ENCODE measurements at places on chromosomes 3 and 15.

DNA sequence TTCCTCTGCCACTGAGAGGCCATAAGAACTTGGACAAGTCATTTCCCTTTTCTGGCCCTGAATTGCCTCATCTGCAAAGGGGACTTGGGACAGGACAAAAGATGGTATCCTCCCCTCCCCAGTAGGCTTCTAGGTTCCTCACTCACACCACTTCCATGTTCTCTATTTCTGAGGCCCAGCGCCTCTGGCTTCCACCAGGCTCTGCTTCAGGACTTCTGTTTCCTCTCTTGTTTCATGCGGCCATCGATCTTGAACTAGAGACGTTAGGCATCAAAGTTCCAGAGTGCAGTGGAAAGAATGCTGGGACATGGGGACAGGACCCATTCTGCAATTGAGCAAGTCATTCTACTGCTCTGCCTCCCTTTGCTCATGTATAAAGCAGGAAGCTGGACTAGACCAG is 1.7 kb downstream of the TM4SF4 start:
- no peak for DNase-seq

DNA sequence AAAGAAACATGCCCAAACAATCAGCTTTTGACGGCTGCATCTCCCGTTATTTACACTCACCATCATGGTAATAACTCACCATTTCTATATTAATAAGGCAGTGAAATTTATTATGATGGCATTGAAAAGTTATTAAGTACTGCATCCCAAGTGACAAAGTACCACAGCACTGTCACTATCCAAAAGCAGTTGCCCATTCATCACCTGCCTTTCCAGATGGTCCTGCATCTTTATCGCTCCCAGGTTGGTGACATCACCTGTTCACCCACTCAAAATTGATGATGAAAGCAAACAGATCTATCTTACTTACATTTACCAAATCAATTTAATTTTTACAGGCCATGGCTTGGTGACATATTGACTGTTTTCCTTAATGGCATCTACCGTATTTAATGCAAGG is 299.0 kb downstream of the MECOM start:
- no peak for DNase-seq

GRCh38 chr3:123047062-123047319 is 19.4 kb upstream of the SEMA5B start:
- no peak for DNase-seq

DNA sequence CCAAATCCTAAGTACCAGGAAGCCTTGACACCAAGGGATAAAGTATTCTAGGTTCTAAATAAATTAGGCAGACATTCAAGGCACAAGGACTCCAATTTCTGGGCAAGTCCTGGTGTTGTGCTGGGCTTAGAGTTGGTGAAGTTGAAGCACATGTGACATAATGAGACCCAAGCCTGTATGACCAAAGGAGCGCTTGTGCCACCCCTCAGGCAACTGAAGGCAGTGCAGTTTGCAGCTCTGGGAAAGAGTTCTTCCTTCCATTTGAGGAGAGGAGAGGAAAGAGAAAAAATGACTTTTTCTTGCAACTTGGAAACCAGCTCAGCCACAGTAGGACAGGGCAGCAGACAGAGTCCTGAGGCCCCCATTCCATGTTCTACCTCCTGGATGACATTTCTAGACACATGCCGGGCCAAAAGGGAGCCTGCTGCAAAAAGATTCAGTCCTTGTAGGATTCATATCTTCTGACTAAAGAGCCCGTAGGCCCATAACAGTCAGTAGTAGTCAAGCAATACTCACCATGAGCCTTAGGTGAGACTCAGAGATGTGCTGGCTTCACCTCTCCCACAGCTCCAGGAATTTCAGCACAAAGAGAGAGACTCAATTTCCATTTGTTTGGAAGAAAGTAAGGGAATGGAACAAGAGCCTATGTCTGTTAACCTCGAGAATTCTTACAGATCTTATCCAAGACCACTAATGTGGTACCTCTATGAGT is 588.8 kb upstream of the BCHE start:
- no peak for DNase-seq

DNA sequence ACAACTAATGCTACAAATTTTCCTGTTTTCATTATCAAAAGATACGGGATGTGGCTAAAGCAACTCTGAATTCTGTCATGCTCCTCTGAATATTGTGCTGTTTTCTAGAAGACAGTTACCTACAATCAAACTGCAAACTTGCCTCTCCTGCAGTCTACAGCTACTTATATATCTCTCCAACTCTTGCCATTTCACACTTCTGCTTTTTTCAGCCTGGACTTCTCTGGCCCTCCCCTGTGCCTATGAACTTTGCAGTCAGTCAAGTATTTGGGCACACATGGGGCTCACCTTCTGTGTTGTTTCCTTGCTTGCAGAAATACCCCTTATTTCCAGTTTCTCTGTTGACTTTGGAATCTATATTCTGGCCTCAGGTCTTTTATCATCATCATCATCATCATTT is 575.6 kb downstream of the GRM7 start:
- no peak for DNase-seq
